ENCODE measurements at places on chromosomes 7 and 10.

GRCh38 chr10:49761789-49762565 is at the start of gene OGDHL:
OGDHL (minus strand) TSS chr10:49762323; CDS start chr10:49758592, 3,731 bp downstream.
- DNase-seq = no peak

DNA sequence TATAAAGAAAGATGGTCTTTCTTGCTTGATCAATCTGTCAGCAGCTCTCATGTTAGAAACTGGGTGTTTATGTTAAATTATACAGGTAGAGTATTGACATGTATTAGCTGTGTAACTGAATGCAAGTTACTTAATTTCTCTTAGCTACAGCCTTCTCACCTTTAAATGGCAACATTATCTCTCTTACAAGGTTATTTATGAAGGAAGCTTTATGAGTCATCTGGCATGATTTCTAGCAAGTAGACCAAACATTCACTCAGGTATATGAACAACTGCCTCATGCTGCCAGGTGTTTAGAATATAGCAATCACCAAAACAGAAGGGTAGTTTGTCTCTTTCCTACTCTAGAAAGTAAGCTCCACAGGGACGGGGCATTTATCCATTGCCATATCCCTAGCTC is 8.5 kb downstream of the ARL4A start:
- no peak for DNase-seq

DNA sequence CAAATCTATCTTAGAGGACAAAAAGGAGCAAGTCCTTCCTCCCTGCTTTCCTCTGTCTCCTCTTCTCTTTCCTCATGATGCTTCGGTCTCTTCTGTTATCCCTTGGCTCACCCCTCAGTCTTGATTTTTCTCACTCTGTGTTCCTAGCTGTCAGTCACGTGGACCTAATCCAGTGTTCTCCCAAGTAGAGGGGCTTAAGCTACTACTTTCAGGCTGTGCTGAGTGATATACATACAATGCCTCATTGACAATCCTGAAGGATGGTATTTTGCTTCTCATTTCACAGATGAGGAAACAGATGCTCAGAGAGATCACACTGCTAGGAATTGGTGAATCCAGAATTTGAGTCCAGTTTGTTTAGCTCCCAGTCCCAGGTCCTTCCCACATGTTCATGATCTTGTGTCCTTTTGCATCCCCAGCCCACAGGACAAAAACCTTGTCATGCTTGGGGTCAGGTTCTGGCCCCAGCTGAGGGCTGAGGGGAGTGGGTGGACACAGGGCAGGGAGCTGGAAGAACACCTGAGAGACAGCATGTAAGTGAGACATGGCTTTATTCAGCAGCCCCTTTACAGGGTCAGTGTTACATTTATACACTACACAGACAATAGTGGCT is 50.5 kb upstream of the KMT2E start:
- no peak for DNase-seq

GRCh38 chr7:21945454-21946221 is at the start of gene CDCA7L:
CDCA7L (minus strand) TSS chr7:21945899; CDS start chr7:21945804, 95 bp downstream.
- DNase-seq = peak; percentile 85

DNA sequence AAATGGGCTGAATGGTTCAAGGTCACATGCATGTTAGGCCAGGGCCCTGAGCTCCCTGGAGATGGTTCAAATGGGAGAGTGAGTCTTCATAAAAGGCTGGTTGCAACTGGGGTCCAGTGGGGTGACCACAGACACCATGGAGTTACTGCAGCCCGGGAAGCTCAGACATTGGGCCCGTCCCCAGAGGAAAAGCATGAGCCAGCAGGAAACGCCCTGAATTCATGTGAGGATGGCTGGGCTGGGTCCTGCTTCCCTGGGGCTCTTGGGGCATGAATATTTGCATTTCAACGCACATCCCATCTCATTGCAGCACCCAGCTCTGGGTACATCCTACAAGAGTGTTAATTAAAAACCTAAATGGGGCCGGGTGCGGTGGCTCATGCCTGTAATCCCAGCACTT is 549.0 kb downstream of the TCERG1L start:
- DNase-seq = no peak

- DNase-seq = no peak
Measured at GRCh38 chr10:28841625-28842024, 164.3 kb downstream of the BAMBI start.

- no peak for DNase-seq
Measured at GRCh38 chr10:59362144-59362958, at the start of gene FAM13C. FAM13C (minus strand) TSS chr10:59362549; CDS start chr10:59362460, 89 bp downstream.

DNA sequence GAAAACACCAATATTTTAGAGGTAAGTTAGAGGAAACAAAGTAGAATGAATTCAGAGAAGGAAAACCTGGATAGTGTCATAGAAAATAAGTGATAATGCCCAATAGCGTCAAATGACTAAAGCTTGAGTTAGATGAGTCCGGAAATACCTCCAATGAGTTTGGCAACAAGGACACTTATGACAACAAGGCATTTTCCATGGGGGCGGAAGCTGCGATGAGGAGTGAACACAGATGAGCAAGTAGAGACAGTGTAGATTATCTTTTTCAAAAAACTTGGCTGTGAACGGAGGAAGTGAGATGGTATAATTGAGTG is 383 bp upstream of the R3HCC1L start:
- DNase-seq = no peak

DNA sequence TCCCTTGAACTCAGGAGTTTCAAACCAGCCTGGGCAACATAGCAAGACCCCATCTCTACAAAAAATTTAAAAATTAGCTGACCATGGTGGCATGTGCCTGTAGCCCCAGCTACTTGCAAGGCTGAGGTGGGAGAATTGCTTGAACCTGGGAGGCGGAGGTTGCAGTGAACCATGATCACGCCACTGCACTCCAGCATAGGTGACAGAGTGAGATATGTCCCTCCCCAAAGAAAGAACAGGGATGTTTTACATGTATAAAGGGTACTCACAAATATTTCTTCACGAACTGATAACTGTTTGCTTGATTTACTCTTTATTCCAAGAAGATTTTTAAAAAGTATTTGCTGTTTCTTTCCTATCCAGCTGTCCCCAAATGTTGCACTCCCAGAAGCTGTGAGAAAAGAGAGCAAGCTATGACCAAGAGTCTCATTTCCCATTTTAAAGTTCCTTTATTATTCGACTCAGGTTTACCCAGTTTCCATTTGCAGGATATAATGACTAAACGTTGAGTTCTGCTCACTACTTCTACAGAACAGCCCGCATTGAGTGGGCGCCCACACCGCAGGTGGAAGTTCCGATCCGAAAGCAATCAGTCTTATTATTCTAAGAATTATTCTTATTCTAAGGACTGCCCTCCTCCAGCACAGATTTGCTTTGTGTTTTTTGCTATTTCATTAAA is 90.7 kb downstream of the APBB1IP start:
- DNase-seq = no peak

- peak; percentile 17 for DNase-seq
Measured at GRCh38 chr7:120856621-120857352, 1.2 kb downstream of the TSPAN12 start.
